ENCODE measurements at places on chromosomes 11 and 22.
A peak's percentile ranks its signal among the peaks of the same experiment; 100 is the strongest.

DNA sequence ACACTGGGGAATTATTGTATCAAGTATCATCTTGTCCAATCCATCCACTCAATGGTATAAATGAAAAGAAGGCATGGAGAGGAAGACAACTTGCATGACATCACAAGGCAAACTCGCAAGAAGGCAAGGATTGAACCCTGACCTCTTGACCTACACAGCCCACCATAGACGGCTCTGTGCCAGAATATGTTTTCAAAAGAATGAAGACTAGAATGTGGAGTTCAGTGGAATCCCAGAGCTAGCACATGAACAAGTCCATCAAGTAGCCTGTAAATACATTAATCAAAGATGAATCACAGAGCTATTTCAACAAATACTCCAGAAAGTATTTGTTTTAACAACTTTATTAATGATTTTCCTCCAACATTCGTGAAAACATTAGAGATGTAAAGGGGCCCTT is 189.7 kb downstream of the GUCY1A2 start:
- no peak for DNase-seq

- DNase-seq: peak; percentile 83
Measured at GRCh38 chr11:130522284-130522961, 74.0 kb downstream of the ADAMTS15 start.

GRCh38 chr11:69578167-69578566 is 62.8 kb upstream of the CCND1 start:
- no peak for DNase-seq

DNA sequence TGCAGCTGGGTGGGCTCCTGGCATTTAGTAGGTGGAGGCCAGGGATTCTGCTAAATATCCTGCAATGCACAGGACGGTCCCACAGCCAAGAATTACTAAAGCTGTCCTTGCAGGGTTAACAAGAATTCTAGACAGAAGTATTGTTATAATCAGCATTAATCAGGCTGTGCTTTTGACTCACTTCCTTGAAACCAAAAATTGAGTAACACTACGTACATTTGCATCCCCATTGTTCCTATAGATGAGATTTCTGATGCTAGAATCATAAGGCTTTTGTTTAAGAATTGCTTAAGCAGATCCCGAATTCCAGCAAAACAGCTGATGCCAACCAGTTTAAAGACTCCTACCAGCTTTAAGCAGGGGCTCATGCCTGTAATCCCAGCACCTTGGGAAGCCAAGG is 11.4 kb downstream of the SLC6A5 start:
- DNase-seq: no peak

GRCh38 chr11:131645237-131645636 is 274.8 kb downstream of the NTM start:
- no peak for DNase-seq

DNA sequence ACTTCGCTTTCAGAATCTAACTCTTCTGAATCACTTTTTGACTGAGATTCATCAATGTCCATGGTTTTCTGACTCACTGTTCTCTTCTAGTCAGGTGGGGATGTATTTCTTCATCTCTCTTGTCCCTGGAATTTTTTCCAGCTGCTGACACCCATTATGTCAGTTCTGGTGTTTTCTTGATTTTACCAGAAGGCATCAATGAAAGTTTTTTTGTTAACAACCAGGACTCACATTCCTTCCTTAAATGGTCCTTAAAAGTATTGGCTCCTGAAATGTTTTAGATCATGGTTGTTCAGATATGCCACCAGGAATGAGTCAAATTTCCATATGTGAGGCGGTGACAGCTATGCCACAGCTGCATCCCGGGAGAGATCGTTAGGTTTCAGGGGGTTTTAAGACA is 12.9 kb downstream of the MICAL2 start:
- DNase-seq: no peak

DNA sequence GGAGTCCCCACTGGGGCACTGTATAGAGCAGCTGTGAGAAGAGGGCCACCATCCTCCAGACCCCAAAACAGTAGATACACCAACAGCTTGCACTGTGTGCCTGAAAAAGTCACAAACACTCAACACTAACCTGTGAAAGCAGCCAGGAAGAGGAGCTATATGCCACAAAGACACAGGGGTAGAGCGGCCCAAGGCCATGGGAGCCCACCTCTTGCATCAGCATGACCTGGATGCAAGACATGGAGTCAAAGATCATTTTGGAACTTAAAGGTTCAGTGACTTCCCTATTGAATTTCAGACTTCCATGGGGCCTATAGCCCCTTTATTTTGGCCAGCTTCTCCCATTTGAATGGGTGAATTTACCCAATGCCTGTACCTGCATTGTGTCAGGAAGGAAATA is 29.7 kb upstream of the CYB5R3 start:
- no peak for DNase-seq

DNA sequence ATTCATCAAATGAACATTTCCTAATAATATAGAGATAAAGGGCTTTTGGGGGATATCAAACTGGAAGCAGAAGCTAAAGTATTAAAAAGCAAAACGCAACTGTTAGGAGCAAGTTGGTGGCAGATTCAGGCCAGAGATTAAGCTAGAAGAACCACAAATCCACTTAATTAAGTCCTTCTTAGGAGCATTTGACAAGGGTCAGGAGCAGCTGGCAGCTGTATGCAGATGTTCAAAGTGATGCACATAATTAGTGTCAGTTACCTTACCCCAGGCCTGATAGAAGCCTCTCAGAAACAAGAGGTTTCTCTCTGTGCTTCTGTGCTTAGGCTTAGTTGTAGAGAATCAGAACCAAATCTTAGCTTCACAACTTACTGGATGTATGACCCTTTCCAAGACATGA is 546.5 kb upstream of the ANO5 start:
- DNase-seq: no peak

DNA sequence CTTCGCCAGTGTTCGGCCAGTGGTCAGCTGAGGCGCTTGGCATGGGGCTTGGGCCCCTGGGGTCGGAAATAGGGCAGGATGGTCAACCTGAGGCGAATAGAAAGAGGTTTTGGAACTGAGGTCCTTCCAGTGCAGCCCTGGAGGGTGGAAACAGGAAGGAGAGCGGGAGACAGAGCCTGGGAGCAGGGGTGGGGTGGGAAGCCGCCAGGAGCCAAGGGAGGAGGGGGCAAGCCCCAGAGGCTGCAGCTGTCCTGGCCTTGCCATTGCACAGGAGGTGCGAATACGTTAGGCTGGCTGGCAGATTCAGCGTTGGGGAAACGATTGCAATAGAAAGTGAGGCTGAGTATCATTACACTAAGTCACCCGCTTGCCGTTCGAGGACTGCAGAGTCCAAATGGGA is 13.9 kb upstream of the KCTD17 start:
- no peak for DNase-seq

All from hindlimb muscle (tissue), 1 donor.